GM23248 (cell line): ENCODE measurements at places on chromosomes 7 and 10. TPM values are rescaled to one million over a fixed set of nuclear protein-coding genes. Genes with fewer than 3 reads are reported as not detected.
A peak's percentile ranks its signal among the peaks of the same experiment; 100 is the strongest.

VAX1 gene
- not detected in 2 replicates for total RNA-seq

SUPV3L1 gene
- 18.2 and 29.9 TPM in 2 replicates for total RNA-seq

RSPH10B2 gene
- 0.76 TPM in 1 of 2 replicates, not detected in the other for total RNA-seq

KIF11 gene
- 12.5 and 16.2 TPM in 2 replicates for total RNA-seq

CYP3A7 gene
- not detected in 2 replicates for total RNA-seq

TNRC18 gene
- 47.4 and 51.8 TPM in 2 replicates for total RNA-seq

PRKG1 gene
- total RNA-seq: 21.8 TPM in 2 replicates

SEM1 gene
- total RNA-seq: 16.8 and 93.3 TPM in 2 replicates

MAGI2 gene
- 4.1 and 8.1 TPM in 2 replicates for total RNA-seq

MKX gene
- 41.4 and 44.1 TPM in 2 replicates for total RNA-seq

GRCh38 chr7:32244806-32245345 lies 174.7 kb upstream of the PDE1C start:
- no peak overlapping the region for H3K27ac ChIP-seq
- DNase-seq: no peak
- H3K4me1 ChIP-seq: no peaks in the 10 kb centered on the region
- H3K27me3 ChIP-seq: no peaks in the 10 kb centered on the region
- H3K36me3 ChIP-seq: no peaks in the 10 kb centered on the region

- H3K4me1 ChIP-seq: no peaks in the 10 kb centered on the region
- H3K36me3 ChIP-seq: no peaks in the 10 kb centered on the region
- peaks cover 42% of the 10 kb centered on the region for H3K27me3 ChIP-seq
- no peak for DNase-seq
Observed at GRCh38 chr10:129953119-129954051, 10.7 kb downstream of the EBF3 start.

GRCh38 chr10:17756557-17757217 lies 4.7 kb downstream of the TMEM236 start:
- no peaks in the 10 kb centered on the region for H3K27me3 ChIP-seq
- H3K4me1 ChIP-seq: no peaks in the 10 kb centered on the region
- H3K36me3 ChIP-seq: no peaks in the 10 kb centered on the region
- DNase-seq: peak; percentile 41
- no peak overlapping the region for H3K27ac ChIP-seq

GRCh38 chr10:128973221-128973620 lies 493.8 kb upstream of the MGMT start:
- no peak overlapping the region for H3K27ac ChIP-seq
- no peak overlapping the region for H3K4me3 ChIP-seq
- DNase-seq: no peak

DNA sequence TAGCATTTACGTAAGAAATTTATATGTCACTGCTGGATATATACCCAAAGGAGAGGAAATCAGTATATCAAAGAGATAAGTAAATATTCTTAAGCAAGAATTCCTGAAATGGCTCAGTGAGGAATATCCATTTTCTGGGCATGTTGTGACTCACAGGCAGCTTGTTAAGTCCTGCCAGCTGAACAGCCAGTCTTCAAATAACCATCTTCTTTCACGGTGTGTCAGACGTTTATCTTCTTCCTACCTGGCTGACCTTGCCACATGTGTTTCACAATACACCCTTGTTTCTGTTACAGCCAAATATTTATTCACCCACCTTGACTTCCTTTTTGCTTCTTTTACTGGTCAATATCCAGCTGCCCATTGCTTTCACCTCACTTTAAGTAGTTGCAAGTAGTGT lies 648.1 kb downstream of the ANKRD7 start:
- no peak for DNase-seq
- no peak overlapping the region for H3K4me3 ChIP-seq
- no peaks in the 10 kb centered on the region for H3K27me3 ChIP-seq

GRCh38 chr10:3951993-3952392 lies 167.0 kb upstream of the KLF6 start:
- no peaks in the 10 kb centered on the region for H3K27me3 ChIP-seq
- no peaks in the 10 kb centered on the region for H3K4me1 ChIP-seq
- H3K36me3 ChIP-seq: no peaks in the 10 kb centered on the region
- no peak overlapping the region for H3K4me3 ChIP-seq

DNA sequence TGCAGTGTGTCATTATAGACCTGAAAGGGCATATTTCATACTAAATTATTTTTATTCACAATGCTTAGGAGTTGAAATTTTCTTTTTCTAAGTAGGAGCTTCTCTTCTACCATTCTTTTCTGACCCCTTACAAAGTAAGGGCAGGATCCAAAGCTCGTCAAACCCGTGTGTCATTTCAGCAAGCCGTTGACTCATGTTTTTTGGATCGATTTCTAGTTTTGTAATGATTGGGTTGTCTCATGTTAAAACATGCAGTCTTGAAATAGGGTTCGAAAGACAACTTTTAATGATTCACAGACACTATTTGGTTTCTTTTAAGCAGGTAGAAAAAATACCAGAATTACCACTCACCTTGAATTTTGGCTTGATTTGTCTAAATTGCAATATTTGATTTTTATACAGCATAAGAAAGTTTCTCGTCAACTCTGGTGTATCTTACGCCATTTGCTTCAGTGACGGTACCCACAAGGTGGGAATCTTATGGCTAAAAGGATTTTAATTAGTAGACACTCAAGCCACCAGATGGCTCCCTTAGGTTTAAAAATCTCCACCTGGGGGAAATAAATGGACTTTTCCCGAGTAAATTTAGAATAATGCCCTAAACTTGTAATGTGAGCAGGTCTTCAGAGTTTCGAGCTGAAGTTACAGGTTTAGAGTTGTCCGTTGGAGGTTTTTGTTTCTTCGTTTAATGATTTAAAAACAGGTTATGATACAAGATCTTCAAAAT lies 283.4 kb downstream of the CCDC3 start:
- H3K27ac ChIP-seq: no peak overlapping the region
- DNase-seq: peak; percentile 62

- no peaks in the 10 kb centered on the region for H3K36me3 ChIP-seq
- no peak overlapping the region for H3K27ac ChIP-seq
- no peaks in the 10 kb centered on the region for H3K27me3 ChIP-seq
- no peak for DNase-seq
- no peak overlapping the region for H3K4me3 ChIP-seq
- no peaks in the 10 kb centered on the region for H3K4me1 ChIP-seq
Observed at GRCh38 chr7:145919712-145920111, 196.9 kb upstream of the CNTNAP2 start.

GRCh38 chr7:7347045-7347444 lies 164.7 kb downstream of the C1GALT1 start:
- no peak for DNase-seq
- H3K4me1 ChIP-seq: no peaks in the 10 kb centered on the region
- H3K36me3 ChIP-seq: no peaks in the 10 kb centered on the region
- no peak overlapping the region for H3K4me3 ChIP-seq
- no peak overlapping the region for H3K27ac ChIP-seq

GRCh38 chr7:118148930-118149329 lies 35.0 kb upstream of the LSM8 start:
- no peak overlapping the region for H3K4me3 ChIP-seq
- peak; percentile 71 for DNase-seq
- peaks cover 54% of the 10 kb centered on the region for H3K4me1 ChIP-seq

GRCh38 chr7:151796091-151796870 lies 80.6 kb downstream of the PRKAG2 start:
- no peaks in the 10 kb centered on the region for H3K36me3 ChIP-seq
- H3K4me3 ChIP-seq: no peak overlapping the region

DNA sequence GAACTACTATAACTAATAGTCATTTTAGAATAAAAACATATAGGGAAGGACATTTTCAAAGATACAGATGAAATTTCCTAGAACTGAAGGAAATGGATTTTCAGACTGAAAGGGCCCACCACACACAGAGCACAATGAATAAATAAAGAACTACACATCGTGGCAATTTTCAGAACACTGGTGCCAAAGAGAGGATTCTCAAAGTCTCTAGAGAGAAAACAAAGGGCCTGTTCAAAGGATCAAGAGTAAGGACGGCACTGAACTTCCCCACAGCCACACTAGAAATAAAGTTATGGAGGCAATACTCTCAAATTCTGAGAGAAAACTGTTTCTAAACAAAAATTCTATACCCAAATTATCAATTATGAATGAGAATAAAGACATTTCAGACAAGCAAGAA lies 21.9 kb downstream of the NAPEPLD start:
- DNase-seq: no peak
- H3K4me3 ChIP-seq: no peak overlapping the region
- H3K36me3 ChIP-seq: 0 out of 2 replicates have a peak, but pooled peaks cover 8% of the 10 kb centered on the region
- H3K27ac ChIP-seq: no peak overlapping the region
- no peaks in the 10 kb centered on the region for H3K27me3 ChIP-seq

- no peaks in the 10 kb centered on the region for H3K4me1 ChIP-seq
Observed at GRCh38 chr7:573269-573932, 53.8 kb upstream of the PDGFA start.

DNA sequence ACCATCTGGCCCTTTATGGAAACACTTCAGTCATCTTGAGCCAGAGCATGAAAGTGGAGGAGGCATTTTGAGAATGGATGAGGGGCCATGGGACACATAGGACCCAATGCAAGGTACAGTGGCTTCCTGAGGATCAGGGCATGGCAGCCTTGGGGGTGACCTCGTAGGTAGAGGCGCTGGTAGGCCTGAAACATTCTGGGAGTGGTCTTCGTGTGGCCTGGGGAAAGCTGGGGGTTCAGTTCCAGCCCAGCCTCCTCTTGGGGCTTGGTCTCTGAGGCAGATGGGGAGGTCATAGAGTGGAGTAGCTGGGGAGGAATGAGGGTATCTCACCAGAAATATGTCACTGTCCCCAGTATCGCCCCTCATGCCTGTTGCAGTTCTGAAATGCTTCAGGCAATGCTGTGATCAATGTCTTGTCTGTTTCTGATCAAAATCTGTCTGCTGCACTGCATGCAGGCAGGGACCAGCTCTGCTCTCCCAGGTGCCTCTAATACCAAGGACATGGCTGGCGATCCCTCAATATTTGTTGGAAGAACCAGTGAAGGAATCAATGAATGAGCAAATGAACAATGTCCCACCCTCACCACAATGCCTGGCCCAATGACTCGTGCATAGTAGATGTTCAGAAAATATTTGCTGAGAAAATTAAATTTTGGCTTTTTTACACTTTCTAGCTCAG lies 90.9 kb downstream of the CHST15 start:
- peaks cover 4% of the 10 kb centered on the region for H3K27me3 ChIP-seq
- H3K27ac ChIP-seq: no peak overlapping the region
- H3K4me1 ChIP-seq: peaks cover 13% of the 10 kb centered on the region; the same call in 1 of the 2 replicates
- H3K36me3 ChIP-seq: no peaks in the 10 kb centered on the region
- no peak overlapping the region for H3K4me3 ChIP-seq
- no peak for DNase-seq

DNA sequence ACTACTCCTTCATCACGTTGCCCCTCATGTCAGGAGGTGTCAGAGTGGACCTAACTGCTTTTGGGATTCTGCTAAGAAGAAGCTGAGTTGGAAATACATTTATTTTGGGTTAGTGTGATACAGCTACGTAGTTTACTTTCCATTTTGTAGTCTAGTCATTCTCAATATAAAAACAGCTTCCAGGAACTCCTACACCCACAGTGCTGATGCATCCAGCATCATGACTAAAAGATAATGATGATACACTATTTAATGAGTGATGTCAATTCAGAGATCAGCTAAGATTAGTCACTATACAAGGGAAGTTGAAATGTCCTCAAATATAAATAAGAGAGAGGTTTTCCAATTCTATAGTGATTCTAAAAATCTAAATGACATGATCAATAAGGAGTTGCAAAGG lies 264.2 kb upstream of the SLC26A5 start:
- H3K27ac ChIP-seq: peak overlapping the region; percentile 68
- H3K4me3 ChIP-seq: 0 out of 2 replicates have a peak overlapping the region, but pooled peaks have one; percentile 16
- H3K4me1 ChIP-seq: peaks cover 30% of the 10 kb centered on the region
- no peaks in the 10 kb centered on the region for H3K36me3 ChIP-seq
- no peaks in the 10 kb centered on the region for H3K27me3 ChIP-seq
- DNase-seq: peak; percentile 81
